ENCODE measurements at places on chromosomes 13 and 19.
A peak's percentile ranks its signal among the peaks of the same experiment; 100 is the strongest.

- DNase-seq: peak; percentile 4
These were observed 55.0 kb upstream of the EEF1AKMT1 start for GRCh38 chr13:20828539-20829364.

DNA sequence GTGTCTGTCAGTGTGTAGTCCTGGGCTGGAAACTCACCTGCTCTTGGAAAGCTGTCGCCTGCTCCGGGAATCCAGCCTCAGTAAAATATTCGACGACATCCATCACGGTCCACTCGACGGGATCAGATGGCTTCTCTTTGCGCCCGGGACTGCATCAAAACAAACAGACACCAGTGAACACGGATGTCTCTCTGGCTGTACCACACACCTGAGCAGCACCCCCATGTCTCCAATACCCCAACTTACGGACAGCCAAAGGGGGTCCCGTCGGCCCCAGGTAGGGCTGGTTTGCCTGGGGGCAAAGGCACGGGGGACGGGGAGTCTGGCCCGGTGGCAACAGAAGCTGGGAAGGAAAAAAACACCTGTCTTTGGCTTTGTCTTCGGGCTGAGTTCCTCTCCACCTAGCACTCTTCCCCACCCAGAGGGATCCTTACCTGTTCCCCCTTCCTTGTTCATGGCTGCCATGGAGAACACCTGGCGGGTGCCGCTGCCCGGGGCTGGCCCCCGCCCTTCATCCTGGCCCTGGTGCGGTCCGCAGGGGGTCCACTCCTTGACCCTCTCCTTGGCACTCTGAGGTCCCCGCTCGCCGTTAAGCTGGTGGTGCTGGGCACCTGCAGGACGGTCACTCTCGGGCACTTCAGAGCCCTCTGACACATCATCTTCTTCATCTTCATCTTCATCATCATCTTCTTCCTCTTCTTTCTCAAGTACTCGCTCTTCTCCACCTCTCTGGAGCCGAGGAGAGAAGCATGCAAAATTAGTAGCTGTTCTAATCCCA, 1.7 kb downstream of the SAMD1 start:
- no peak for DNase-seq

DNA sequence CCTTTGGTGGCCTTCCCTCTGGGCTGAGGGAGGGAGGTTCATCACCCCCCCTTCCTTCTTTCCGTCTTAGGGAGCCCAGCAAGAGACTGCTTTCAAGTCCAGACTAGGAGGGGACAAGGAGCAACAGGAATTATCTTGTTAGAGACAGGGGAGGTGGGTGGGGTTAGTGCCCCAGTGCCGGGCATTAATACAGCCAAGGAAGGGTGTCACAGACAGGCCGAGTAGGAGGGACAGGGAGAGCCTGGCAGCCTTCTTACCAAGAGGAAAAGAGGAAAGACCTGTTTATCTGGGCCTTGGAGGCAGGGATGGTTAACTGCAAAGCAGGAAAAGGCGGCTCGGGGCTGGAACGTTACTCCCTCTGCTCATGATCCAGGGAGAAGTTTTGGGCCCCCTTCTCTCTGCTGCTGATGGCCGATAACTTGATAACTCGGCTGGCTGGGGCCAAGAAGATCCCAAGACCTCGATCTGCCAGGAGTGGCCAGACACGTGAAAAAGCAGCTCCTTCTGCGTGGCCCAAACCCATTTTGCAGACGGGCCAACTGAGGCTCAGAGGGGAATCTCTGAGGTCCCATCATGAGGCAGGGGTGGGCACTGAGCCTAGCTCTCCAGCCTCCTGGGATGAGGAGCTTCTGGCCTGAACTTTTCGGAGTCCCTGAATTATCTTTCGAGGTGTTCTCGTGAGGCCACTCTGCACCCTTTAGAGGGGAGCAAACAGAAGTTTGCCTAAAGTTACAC, 79.3 kb downstream of the PTPRS start:
- no peak for DNase-seq

GRCh38 chr19:41610789-41611188, 16.1 kb downstream of the CEACAM4 start:
- DNase-seq: no peak

DNA sequence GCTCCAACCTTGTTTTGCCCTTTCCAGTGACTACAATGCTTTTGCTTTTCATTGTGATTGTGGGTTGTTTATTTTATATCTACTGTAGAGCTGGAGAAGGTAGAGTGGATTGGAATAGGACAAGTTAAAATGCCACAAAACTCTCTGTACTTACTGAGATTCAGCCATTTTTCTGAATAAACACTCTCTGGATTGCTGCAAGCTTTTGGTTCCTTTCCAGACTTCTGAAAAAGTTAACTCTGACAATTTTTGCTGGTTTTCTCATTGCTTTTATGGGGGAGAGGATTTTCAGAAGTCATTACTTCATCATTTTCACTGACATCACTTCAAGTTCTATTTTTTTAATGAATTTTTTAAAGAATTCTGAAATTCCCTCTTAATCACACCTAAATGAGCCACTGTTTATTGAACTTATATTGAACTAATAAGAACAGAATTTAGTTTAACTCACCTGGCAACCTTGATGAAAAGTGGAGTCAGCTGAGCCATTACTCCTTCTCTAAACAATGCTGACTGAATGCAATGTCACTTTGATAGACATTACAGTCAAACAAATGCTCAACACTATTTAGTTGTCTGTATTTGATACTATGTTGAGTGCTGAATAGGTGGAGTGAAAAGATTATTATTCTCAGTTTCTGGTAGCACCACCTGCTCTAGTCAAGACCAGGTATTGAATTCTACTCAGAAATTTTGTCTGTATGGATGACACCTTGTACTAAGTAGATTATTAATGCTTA, 303.5 kb downstream of the DLEU7 start:
- DNase-seq: no peak

GRCh38 chr13:48962281-48962680, 13.4 kb upstream of the FNDC3A start:
- DNase-seq: no peak

GRCh38 chr13:41188584-41188983, 5.8 kb downstream of the KBTBD7 start:
- no peak for DNase-seq

GRCh38 chr19:5282901-5283300, 57.7 kb downstream of the PTPRS start:
- DNase-seq: no peak

DNA sequence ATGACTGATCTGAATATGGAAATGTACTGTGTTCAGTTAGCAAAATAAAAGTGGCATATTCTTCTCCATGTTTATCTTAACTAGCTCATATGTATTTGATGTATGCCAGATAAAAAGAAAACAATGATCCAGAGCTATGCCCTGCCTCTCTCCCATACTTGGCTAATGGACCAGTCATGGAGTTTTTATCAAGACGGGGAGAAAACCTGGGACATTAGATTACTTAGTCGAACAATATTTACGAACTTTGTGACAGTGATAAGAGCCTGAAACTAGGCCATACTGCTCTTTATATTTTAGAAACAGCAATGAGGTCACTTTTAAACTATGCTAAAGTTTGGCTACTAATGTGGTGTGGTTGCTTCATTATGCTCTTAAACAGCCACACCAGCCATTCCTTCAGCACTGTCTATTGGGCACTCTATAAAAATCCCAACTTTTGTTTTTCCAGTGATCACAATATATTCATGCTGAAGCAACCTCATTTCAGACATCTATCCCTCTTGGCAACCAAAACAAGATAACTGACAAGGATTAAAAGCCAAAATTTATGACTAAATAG, 265.0 kb downstream of the FGF14 start:
- no peak for DNase-seq

DNA sequence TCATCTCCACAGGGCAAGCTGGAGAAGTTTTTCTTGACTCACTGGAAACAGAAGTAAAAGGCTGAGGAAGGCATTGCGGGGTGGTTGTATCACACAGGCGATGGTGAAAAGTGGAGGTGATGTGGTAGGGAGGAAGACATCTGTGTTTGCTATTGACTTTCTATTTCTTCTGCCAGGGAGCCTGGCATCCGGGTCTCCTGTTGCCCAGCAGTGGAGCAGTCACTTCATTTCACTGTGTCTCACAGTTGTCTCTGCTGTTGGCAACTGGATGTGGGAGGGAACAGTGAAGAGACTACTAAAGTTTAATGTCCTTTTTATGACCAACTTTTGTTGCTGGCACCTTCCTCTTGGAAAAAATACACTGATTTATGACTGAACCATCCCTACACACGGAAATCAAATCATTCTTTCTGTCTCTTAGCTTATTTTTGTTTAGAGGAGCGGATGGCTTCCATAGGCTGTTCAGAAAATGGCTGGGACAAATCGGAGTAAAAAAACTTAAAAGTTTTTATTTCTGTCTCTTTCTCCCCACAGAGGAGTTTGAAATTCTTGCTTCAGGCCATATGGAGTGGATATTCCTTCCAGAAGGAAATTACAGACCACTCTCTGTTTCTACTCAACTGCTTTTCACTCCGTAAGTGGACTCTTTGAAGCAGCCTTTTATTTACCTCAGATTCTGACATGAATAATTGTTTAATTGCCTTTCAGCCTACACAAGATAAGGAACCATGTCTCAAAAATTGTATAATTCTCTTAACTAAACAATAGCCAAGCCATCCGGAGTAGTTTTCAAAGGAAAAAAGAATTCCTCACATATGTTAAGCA, 23.8 kb upstream of the MEDAG start:
- DNase-seq: no peak

DNA sequence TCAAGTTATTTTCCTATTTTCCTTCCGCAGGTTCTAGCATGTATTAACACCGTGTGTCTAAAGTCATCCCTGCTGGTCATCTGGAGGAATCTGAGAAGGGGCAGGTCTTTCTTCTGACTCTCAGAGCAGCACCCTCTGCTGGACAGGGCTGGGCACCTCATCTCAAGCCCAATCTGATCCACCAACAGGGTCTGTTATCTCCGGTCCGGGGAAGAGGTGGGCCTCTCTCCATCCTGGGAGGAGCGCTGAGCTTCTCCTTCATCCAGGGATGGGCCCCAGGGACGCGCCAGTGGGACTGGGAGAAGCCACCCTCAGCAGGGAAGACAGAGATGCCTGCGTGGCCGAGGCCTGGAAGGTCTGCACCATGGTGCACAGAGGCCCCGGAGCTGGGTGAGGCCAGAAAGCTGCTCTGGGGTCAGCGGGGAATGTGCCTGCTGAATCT, 26.0 kb upstream of the ZNF331 start:
- DNase-seq: peak; percentile 45
